Activated naive CD4-positive, alpha-beta T cell treated with Interleukin-2 at 50 U/mL for 16 hours (primary cell): ENCODE measurements at places on chromosomes 2 and 18.

- no peak for DNase-seq
Measured at GRCh38 chr2:217393585-217394032, 533.7 kb upstream of the TNP1 start.

DNA sequence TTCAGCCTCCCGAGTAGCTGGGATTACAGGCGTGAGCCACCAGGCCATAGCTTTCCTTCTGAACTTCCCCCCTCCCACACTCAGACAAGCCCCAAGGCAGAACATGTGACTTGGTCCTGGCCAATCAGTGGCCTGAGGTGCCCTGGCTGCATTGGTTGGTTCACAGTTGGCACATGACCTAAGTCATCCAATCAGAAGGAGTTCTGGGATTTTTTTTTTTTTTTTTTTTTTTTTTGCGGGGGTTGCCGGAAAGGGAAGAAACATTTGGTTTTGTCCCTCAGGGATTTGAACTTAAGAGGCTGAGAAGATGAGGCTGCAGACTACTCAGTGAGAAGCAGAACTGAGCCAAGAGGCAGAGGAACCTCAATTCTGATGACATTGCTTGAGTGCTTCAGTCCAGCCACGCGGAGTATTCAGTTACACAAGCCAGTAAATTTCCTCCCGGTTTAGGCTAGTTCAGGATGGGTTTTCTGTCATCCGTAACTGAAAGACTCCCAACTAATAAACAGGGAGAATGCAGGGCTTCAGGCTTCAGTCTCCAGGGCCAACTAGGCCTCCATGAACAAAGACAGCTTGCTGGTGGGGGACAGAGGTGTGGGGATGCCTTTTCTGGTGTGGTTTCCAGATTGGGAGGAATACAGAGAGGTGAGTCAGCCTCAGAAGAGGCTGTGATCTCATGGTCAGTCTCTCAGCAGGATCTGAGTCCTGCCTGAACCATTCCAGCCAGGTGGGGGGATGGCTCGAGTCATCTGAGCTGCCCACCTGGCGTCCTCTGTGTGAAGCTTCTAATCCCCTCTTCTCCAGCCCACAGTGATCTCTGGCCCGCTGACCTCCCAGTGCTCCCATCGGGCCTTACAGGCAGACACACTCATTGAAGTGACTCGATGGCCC lies 9.2 kb downstream of the PTMA start:
- DNase-seq = peak; percentile 18

DNA sequence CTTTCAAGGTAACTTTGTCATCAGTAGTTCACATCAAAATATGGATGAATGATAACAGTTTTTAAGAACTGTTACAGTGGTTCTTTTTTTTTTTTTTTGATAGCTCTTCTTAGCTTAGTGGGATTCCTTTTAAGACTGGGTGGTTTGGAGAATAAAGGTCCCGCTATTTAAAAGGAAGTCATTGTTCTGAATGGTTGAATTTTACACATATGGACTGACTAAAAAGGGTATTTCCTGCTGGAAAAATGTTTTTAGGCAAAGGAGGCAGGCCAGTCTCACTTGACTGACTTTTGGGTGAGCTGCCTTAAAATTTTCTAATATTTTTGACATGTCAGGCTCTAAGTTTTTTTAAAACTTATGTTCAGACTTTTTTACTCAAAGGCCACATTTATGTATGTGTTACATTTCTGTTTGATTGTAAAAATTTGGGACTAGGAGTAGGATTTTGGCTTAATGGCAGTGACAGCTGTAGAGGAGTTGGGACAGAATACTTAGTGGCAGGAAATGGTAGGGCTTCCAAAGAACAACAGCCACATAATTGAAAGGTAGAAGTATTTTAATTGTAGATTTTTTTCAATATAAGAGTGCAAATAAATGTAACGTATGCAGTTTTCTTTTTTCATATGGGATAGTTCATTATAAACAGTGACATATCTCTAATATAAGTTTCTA lies 13.7 kb downstream of the VAPA start:
- no peak for DNase-seq

- no peak for DNase-seq
Measured at GRCh38 chr2:120681696-120682288, 53.9 kb upstream of the GLI2 start.

GRCh38 chr18:63099848-63100629 lies 219.5 kb downstream of the BCL2 start:
- DNase-seq = no peak

- no peak for DNase-seq
Measured at GRCh38 chr2:184890311-184890710, 292.0 kb downstream of the ZNF804A start.

GRCh38 chr2:236919209-236919608 lies 166.5 kb upstream of the COPS8 start:
- no peak for DNase-seq

DNA sequence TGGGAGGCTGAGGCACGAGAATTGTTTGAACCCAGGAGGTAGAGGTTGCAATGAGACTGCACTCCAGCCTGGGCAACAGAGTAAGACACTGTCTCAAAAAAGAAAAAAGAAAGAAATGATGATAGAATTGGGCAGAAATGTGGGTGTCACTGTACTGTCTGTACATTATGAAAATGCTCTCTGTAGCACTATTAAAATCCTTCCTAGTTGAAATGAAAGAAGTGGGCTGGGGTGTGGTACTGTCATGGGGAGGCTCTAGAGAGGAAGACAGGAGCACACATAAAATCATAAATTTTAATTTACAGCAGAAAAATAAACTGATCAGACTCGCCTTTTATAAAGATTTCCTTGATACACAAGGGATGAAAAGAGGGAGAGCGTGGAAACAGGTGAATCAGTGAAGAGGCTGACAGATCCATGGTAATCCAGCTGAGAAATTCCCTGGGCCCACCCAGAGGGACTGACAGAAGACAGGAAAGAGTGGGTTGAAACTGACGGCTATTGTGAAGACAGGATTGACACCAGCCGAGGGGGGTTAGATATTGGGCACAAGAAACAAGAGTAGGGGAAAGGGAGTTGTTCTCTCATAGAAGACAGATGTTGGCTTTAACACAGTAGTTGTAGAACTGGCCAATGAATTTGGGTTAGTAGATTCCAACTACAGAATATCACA lies 96.4 kb upstream of the ATL2 start:
- DNase-seq = no peak

GRCh38 chr2:106532236-106532635 lies 45.1 kb downstream of the CD8B2 start:
- DNase-seq = no peak

DNA sequence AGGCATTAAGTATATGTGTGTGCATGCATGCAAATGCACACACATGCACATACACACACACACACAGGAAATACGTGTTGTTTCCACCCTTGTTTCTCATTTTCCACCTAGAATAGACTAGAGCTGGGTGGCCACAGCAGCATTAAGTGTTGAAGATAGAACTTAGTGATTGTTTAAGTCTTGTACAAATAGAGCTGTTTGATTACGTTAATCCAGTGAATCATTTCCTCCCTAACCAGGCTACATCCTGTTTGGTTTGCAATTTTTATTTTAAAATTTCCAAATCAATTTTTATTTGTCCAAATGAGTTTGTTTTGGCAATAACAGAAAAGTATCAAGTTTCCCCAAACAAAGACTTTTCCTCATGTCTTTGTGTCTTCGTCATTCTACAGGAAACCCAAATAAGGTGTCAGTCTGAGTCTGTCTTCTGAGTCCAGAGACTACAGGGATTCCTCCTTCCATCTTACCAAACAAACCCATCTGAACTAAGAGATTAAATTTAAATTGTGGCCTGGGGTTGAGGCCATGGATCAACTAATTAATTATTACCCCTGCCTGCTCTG lies 74.6 kb upstream of the GALNT5 start:
- DNase-seq = no peak

GRCh38 chr2:46431481-46432235 lies 47.7 kb upstream of the TMEM247 start:
- no peak for DNase-seq

DNA sequence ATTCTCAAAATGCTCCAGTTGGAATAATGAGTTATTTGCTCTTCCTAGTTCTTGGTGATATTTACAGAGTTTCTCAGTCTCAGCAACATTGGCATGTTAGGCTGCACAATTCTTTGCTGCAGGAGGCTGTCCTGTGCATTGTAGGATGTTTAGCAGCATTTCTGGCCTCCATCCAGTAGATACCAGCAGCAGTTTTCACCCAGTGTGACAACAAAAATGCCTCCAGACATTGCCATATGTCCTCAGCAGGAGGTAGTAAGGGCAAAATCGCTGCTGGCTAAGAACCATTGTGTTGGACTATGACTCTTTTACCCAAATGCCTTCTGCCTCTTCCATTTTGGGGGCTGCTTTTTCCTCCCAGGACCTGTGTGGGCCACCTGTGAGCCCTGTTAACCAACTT lies 50.4 kb downstream of the PAX8 start:
- no peak for DNase-seq

- no peak for DNase-seq
Measured at GRCh38 chr2:7539077-7539476, 621.9 kb downstream of the RNF144A start.

GRCh38 chr2:240469239-240469636 lies 33.8 kb downstream of the GPC1 start:
- DNase-seq = peak; percentile 0

DNA sequence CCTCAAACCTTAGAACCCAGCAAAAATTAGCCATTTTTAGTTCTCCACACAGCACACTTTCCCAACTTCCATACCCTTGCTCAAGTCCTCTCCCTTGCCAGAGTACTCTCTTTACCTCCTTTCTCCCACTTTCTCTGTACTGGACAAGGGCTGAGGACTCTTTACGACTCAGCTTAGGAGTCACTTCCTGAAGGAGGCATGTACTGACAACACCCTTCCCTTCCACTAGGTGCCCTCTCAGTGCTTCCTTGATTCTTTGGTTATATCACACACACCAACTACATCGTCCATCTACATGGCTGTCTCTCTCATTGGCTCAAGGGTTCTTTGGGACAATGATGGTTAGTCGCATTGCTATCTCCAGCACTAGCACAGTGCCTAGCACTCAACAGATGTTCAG lies 5.2 kb upstream of the C18orf63 start:
- no peak for DNase-seq

GRCh38 chr2:106085181-106085940 lies 108.7 kb downstream of the UXS1 start:
- peak; percentile 55 for DNase-seq

DNA sequence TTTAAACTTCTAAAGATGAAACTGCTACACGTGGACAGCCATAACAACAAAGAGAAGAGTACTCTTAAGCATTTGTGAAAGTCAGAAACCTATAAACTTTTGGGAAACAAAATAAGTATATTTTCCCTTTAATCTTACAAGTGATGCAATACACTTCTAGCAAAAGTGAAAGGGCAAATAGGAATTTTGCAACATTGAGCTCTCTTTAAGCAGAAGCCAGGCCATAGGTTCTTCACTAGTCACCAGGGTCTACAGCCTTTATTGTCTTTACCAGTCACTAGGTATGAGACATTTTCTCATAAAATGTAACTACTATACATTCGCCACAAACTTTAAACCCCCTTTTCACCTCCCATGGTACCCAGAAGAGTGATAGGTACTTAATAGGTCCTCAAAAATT lies 37.5 kb downstream of the SCN1A start:
- DNase-seq = no peak

DNA sequence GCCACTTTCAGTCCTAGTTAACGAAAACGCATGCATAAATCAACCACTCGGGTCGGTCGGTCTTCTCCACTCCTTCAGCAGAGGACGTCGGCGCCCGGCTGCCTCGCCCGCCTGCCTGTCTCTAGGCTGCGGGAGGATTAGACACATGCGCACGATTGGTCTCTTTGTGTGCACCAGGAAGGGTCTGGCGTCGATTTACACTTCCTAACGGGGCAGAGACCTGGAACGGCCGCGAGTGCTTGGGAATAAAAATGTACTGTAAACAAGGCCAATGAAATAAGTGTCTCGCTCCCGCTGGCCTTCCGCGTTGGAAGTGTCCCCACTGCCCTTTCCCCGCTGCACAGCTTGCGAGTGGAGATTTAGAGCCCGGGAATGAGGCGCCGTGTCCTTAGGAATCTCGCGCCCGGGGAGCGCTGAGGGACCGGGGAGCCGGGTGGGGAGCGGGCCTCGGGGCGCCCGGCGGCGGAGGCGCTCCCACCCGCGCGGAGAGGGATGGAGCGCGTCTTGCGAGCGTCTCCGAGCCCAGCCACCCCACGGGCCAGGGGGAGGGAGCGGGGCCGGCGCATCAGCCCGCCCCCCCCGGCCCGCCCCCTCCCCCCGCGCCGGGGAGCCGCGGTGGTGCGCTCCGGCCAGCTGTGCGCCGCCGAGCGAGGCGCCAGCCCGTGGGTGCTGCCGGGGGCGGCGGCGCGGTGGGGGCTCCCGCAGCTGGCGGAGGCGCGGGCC lies at the start of gene DOK6:
DOK6 (plus strand) TSS at position 636 of the 723 bp plus-strand sequence.
- no peak for DNase-seq

DNA sequence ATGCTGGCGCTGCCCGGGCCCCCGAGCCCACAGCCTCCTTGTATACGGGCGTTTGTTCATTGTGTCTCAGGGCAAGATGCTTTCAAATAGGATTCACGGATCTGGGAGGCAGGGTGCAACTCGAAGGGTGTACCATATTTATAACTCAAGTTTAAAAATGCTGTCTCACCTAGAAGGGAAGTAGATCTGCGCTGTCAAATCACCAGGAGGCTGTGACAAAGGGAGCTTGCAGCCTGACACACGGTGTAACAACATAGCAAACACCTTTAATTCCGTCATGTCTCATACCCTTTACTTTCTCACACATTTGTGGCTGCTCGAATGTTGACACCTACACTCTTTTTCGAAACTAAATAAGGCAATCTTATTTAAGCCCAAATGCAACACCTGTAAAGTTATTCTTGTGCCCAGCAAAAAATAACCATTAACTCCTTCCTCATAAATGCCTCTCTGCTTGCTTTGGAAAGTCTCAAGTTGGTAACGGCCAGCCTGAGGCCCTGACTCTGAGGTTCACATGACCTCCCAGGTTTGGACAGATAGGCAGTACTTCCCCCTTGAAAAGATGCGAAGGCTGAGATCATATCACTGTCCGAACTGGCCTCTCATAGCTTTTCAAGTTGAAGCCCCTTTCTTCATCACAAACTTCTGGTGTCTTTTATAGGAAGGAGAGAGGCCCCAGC lies 11.6 kb downstream of the ZEB2 start:
- no peak for DNase-seq

GRCh38 chr2:206790311-206790935 lies 25.0 kb downstream of the FASTKD2 start:
- no peak for DNase-seq

- no peak for DNase-seq
Measured at GRCh38 chr2:216858312-216858711, 1.6 kb downstream of the TNP1 start.

DNA sequence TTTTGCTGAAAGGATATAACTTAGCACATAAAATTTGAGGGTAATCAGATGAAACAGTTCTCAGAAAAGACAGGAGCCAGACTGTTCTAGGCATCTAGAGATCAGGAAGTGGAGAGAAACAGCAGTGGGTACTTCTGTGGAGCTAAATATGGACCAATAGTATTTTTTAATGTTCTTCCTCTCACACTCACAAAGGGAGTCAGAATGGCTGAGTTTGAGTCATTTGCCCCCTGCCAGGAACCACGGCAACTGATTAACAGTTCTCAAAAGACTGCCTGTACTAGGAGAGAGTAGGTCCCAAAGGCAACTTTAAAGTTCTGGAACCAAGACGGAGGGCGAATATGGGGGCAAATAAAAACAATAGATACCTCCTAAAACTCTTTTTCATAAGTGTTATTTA lies 107.5 kb downstream of the GULP1 start:
- DNase-seq = no peak
